Daoy (cell line): ENCODE measurements at places on chromosomes 3 and 15. TPM values are rescaled to one million over a fixed set of nuclear protein-coding genes. Genes with fewer than 3 reads are reported as not detected.

DNA sequence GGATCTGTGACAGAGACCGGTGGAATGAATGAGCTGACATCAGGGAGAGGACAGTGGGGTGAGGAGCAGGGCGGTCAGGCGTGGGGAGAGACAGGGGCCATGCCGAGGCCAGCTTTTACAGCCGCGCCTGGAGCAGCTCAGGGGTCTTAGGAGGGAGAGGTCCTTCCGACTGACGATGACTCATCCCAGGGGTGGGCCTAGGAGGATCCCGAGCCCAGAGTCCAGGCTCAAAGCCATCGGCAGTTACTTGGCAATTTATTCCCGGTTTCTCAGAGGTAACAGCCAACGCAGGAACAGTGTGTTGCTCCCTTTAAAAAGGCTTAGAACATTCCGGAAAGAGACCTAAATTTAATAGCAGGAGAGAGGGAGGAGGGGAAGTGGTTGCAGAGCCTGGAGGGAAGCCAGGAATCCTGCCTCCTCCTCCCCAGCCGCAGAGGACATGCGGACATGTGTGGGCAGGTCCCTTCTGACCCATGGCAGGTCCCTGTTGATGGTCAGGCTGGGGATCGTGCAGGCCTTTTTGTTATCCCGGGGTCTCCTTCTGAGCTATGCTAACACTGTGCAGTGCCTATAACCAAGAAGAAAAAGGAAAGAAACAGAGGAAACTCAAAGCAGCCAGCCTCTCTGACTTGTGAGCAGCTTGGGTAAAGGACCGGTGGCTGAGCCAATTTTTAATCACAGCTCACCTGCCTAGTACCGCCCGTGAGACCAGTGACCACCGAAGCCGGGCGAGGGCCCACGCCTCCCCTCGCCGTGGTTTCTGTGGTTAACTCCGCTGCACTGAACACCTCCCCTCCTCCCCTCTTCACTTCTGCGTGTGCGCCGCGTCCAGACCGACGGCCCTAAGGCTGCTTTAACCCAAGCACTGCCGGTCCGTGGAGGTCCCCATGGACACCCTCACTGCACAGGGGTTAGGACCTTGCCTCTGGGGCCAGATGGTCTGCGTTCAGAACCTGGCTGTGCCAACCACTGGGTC lies 392.4 kb upstream of the PROK2 start:
- peak; percentile 7 for DNase-seq

GRCh38 chr15:101017093-101017754 lies 98.1 kb downstream of the LRRK1 start:
- DNase-seq, result no peak

DNA sequence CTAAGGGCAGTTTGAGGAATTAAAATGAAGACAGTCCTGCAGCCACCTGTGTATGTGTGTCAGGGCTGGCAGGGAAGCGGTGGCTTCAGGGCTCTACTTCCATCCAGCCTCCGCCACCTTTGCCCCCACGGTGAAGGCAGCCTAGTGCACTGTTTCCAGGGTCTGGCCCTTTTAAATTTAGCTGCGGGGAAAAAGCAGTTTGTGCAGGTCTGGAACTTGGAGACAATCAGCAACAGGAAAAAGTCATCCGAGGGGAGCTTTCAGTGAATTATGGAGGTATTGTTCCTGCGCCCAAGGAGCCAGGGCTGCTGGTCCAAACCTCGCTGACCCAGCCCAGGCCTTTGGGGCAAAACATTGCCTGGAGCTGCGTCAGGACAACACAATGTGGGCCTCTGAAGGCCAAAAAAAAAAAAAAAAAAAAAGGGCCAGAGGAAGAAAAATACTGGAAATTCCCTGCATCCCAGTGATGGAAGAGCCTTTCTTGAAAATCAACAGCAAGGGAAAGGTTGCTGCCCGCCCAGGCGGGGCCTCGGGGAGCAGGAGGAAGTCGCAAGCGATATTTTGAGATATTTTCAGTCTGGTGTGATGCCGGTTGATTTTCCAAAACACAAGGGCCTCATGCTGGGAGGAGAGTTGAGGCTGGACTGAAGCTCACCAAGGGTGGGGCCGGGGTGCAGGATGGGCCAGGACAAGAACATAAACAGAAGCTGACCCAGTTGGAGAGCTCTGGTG lies 25.5 kb upstream of the FGD5 start:
- DNase-seq, result no peak

GRCh38 chr3:11739706-11740105 lies 96.0 kb upstream of the VGLL4 start:
- no peak for DNase-seq

CFAP100 gene
- not detected in 2 replicates for total RNA-seq
